ENCODE measurements at places on chromosomes 4 and X.

- no peak for DNase-seq
Measured at GRCh38 chr4:152224721-152225420, 311.0 kb downstream of the FBXW7 start.

- DNase-seq: no peak
Measured at GRCh38 chrX:46029777-46030176, 515.4 kb downstream of the ZNF674 start.

- no peak for DNase-seq
Measured at GRCh38 chrX:20067709-20068561, 48.8 kb downstream of the MAP7D2 start.

- no peak for DNase-seq
Measured at GRCh38 chr4:177574446-177574845, 132.2 kb upstream of the AGA start.

DNA sequence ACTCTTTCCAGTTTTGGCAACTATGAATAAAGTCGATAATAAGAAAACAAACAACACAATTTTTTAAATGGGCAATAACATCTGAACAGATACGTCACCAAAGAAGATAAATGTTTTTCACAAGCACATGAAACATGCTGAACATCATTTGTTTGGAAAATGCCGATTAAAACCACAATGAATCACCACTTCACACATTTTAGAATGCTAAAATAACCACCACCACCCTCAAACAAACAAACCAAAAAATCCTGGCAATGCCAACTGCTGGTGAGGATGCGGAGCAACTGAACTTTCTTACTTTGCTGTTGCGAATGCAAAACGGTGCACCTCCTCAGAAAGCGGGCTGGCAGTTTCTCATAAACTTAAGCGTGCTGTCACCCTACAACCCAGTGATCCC, 115.9 kb downstream of the NSUN7 start:
- DNase-seq: no peak

DNA sequence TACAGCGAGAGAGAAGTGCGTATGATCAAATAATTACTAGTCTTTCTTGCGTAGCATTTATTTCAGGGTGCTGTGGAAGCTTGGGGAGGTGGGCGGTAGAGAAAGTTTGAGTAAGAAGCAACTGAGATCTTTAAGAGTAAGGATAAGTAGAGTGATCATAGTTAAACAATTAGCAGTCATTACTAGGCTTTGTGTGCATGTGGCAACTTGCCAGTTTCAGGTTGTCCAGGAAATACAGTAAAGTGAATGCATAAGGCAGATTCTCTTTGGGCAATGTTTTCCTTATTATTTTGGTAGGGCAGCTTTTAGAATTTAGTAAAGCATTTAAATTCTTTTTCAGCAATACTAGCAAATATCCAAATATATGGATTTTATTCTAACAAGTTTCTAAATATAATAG, 57.0 kb downstream of the HPGDS start:
- no peak for DNase-seq

DNA sequence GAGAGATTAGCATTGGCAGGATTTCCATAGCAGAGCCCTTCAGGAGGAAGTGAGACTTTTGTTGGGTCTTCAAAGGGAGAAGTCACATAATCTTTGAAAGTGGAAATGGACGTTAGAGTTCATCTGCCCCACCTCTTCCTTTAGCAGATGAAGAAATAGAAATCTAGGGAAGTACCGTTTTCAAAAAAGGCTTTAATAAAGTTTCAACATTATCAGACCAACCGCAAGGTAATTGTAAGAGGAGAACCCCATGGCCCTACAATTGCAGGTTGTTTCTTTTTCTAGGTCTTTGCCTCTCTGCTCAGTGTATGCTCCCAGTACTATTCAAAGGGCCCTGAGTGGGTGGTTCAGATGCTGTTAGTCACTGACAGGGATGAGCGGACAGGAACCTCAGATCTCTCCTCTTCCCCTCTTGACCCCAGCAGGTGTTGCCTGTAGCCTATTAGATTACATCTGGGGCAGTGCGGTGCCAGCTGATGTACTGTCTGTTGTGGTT, 48.6 kb upstream of the AP1S2 start:
- DNase-seq: no peak

GRCh38 chr4:23876418-23877089, 13.3 kb downstream of the PPARGC1A start:
- no peak for DNase-seq

GRCh38 chr4:80913381-80913780, 117.1 kb upstream of the BMP3 start:
- DNase-seq: no peak

- no peak for DNase-seq
Measured at GRCh38 chr4:100372432-100372831, 145.4 kb downstream of the EMCN start.

DNA sequence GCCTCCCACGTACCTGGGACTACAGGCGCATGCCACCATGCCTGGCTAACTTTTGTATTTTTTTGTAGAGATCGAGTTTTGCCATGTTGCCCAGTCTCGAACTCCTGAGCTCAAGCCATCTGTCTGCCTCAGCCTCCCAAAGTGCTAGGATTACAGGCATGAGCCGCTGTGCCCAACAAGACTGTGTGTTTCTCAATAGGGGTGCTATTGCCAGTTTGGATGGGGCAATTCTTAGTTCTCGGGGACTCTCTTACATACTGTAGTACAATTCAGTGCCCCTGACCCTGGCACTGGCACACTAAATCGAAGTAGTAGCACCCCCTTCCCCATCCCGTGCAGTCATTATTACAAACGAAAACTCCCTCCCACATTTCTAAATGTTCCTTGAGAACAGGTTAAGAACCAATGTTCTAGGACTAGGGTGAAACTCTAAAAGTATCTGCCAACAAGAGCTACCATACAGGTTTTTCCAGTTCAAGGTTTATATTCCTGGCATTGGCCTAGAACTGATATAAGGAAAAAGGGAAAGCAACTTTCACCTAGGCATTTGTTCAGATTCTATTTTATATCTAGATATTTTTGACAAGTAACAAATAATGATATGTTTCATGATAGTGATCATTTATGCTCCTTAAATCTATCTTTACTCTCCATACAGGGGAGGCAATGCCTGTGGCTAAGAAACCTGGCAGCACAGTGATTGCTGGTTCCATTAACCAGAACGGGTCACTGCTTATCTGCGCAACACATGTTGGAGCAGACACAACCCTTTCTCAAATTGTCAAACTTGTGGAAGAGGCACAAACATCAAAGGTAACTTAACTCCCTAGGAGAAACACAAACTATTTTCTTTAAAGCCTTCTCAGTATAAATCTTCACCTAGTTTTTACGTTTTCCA, 50.4 kb upstream of the PGAM4 start:
- DNase-seq: no peak

DNA sequence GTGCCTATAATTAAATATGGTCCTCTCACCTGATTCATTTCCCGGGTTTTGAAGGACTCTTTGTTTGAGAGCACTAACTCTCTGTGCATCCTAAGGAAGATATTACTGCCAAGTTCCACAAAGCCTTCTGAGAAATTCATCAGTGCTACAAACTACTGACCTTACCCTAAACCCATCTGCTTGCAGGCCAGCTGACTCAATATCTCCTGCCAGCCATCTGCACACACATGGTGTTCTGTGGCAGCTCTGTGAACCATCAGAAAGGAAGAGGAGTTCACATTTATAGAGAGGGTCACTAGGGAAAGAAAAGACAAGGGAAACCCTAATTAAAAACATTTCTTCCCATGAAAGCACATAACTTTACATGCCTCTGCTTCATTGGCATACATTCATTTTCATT, 156.7 kb downstream of the ATP10D start:
- no peak for DNase-seq

DNA sequence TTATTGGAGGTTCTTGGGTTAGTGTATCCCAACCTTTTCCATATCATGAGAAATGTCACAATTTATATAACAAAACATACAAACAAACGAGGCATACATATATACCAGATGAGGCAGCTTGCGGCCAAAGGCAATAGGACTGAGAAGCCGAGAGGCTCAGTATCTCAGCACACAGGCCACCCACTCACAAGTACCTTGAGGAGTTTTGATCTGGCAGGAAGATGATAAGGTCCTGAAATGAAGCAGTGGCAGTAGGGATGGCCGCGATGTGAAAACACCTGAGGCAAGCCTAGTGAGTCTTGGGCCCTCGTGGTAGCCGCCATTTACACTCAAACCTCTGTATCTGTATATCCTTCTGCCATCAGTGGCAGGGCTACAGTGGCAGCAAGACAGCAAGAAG, 55.3 kb upstream of the PRPS1 start:
- no peak for DNase-seq

DNA sequence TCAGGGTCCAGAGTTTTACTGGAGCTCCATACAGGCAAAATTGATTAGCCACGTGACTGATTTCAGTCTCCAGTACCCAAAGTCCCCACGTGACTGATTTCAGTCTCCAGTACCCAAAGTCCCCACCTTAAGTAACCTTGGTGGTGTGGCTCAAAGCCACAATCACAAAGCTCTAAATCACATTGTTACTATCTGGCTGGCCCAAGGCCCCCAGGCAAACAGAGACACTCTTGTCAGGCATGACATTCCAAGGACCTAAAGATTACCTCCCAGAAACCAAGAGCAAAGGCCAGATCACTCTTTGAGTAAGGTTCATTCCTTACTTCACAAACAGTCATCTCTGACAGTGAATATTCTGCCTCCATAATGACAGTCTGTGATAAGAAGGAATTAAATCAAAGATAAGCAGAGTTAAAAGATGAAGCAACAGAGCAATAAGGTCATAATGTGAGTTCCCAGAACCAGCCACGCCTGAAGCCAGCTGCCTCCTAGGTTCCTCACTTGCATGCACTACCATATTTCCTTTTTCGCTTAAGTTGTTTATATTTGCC, 78.5 kb downstream of the ANXA3 start:
- DNase-seq: no peak

DNA sequence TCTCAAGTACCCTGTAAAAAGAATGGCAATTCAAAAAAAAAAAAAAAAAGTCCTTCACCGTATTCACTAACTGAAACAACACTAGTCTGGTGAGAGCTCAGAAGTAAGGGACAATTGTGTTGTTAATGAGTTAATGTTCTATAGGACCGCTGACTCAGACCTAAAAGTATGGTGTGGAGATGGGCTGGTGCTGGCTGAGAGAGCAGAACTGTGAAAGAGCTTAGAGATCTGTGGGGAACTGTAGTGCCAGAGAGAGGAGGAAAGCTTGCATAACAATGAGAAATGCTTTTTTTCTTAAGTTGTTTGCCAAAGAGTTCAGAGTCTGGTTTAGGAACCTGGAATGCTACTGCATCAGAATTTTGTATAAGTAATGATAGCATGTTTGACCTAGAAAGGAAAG, 65.1 kb downstream of the LHFPL1 start:
- no peak for DNase-seq
